ENCODE measurements at places on chromosomes 4 and X.

GRCh38 chr4:83205760-83206159 lies 78.8 kb downstream of the COQ2 start:
- DNase-seq = no peak

DNA sequence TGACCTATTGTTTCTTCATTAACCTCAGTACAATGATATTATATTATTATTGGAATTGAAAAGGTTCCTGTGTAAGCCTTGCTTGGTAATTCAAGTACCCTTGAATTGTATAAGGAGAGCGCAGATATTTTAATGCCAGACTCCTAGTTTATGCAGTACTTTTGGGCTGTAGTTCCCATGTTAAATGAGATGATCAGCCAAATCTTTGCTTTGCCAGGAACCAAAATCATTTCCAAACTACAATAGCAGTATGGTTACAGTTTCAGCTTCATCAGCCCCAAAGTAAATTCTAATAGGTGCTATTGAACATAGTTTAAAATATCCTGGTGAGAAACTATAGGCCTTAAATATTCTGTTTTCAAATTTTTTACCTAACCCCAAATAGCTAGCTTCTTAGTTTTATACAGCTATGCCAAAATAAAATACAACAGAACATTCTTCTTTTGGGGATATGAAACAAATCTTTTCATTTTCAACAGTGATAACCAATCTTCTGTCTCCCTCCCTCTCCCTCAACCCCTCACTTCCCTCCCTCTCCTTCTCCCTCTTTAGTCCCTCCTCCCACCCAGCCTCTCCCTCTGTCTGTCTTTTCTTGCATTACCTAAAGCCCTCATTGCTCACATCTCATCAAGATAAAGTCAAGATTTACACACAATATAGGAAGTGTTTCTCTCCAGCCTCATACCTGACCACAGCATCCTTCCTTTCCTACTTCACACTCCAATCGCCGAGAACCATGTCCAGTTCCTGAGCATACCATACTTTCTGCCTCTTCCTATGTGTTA lies 190.1 kb downstream of the SHROOM3 start:
- no peak for DNase-seq

DNA sequence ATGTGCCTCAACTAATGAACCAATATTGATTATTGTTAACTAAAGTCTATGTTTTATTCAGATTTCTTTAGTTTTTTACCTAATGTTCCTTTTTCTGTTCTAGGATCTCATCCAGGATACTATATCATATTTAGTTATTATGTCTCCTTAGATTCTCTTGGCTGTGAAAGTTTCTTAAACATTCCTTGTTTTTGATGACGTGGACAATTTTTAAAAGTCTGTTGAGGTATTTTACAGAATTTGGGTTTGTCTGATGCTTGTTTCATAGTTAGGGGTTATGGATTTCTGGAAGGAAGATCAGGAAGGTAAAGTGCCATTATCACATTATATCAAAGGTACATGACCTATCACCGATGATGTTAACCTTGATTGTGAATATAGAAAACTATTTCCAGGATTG lies 18.2 kb upstream of the MCTS1 start:
- DNase-seq = no peak

GRCh38 chr4:73068491-73069337 lies 802 bp downstream of the COX18 start:
- DNase-seq = no peak

GRCh38 chr4:47084795-47085194 lies 53.4 kb downstream of the GABRB1 start:
- no peak for DNase-seq

GRCh38 chrX:19514791-19515614 lies at the start of gene MAP3K15:
Gene MAP3K15 (minus strand): TSS chrX:19515508. CDS start chrX:19515261, 247 bp downstream.
- DNase-seq = no peak

DNA sequence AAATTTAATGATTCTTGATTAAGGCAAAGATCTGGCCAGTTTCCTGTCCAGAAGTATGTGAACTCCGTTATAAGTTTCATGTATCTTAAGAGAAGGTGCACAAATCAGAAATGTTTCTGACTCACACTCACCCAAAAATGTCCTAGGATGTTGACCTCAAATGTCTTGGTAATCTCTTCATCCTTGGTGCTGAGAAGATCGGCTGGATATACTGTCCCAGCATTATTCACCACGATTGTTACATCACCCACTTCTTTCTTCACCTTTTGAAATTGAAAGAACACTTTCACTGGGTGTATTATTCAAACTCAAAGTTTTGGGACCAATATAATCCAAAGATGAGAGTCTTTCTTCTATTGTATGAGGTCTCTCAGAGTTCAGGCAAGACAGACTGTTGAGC lies 5.7 kb downstream of the HSD17B13 start:
- DNase-seq = no peak

GRCh38 chr4:167811958-167812357 lies 280.4 kb upstream of the ANXA10 start:
- DNase-seq = no peak

DNA sequence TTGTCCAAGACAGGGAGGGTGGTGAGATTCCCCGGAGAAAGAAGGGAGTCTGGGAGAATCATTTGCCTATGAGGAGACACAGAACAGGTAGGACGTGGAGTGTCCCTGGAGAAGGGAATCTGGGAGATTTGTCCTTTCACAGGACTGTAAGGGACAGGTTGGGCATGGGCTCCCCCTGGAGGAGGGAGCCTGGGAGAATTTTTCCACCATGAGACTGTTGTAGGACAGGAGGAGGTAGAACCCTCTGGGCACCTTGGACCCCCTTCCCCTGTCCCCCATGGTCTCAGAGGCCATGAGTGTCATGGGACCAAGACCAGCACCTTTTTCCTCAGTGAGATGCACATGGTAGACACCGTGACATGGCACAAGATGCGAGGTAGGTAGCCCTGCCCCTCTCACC lies 2.8 kb downstream of the PORCN start:
- DNase-seq = no peak

- DNase-seq = no peak
These were observed 11.3 kb upstream of the PLAC1 start for GRCh38 chrX:134669378-134670098.

DNA sequence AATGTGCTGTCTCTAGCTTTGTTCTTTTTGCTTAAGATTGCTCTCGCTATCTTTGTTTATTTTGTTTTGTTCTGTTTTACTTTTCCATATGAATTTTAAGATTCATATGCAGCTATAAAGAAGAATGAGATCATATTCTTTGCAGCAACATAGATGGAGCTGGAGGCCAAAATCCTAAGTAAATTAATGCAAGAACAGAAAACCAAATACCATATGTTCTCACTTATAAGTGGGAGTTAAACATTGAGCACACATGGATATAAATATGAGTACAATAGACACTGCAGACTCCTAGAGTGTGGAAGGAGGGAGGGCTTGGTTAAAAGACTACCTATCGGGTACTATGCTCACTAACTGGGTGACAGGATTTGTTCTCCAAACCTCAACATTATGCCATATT lies 237.8 kb downstream of the TRAM1L1 start:
- DNase-seq = no peak

DNA sequence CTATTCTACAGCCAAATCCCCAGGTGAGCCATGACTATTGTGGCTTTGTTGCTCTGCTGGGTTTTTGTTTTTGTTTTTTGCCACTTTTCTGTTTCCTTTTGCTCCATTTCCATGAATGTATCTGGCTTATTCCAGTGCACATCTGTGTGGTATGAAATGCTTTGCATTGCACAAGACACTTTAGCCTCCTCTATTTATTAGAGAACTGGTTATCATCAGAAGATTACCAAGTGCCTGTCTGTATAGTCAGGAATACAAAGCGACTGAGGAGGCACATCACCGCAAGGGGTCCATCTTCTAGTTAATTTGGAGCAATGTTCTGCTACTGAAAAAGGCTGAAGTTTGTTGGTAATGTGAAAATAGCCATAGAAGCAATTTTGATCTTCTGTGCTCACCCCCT lies 120.8 kb downstream of the DCLK2 start:
- DNase-seq = no peak

GRCh38 chr4:95541094-95541493 lies 7.7 kb downstream of the UNC5C start:
- DNase-seq = no peak

- DNase-seq = no peak
These were observed 481.0 kb downstream of the PRR32 start for GRCh38 chrX:127300511-127300910.

DNA sequence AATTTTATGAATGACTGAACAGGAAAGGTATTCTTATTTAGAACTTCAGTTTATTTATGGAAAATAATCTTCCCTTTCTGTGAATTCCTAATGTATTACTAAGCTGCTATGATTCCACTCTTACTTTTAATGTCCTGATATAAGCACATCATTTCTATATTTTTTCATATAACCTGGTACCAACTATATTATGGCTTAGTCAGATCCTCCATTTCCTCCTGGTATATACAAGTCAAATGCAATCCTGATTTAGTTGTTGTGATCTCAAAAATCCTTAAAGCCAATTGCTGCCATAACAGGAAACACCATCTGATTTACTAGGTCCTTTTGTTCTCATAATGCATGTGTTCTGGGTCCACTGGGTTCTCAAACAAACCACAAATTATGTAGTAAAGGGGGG lies 26.8 kb downstream of the TRMT2B start:
- DNase-seq = no peak

DNA sequence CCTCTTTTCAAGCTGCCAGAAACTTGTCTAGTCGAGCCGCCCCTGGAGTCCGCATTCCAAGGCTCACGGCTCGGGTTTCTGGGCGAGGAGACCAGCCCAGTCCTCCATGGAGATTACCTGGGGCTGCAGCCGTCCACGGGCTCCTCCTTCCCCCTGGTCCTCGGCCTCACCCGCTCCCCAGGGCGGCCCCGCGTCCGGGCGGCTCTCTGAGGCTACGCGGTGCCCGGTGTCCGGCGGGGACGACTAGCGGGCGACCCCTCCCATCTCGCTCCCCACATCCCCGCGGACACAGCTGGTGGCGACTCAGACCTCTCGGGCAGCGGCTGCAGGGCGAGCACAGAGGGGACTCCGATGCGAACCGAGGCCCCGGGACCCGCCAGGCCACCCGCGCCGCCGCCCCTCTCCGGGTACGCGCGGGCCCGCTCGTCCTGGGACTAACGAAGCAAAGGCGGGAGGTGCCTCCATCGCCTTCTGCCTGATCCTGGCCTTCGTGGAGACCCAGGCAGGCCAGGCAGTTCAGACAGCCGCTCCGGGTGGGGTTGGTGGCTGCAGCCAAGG lies 159.4 kb downstream of the TRAM1L1 start:
- DNase-seq = no peak

DNA sequence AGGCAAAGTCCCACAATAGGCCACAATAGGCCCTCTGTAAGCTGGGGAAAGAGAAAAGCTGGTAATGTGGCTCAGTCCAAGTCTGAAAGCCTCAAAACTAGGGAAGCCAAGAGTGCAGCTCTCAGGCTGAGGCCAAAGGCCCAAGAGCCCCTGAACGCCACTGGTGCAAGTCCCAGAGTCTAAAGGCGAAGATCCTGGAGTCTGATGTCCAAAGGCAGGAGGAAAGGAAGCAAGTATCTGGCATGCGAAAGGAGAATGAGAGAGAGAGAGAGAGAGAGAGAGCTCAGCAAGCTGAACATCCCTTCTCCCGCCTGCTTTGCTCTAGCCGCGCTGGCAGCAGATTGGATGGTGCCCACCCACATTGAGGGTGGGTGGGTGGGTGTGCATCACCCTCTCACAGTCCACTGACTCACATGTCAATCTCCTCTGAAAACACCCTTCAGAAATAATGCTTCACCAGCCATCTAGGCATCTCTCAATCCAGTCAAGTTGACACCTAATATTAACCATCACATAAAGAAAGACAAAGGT lies 30.9 kb upstream of the ELF2 start:
- DNase-seq = no peak

DNA sequence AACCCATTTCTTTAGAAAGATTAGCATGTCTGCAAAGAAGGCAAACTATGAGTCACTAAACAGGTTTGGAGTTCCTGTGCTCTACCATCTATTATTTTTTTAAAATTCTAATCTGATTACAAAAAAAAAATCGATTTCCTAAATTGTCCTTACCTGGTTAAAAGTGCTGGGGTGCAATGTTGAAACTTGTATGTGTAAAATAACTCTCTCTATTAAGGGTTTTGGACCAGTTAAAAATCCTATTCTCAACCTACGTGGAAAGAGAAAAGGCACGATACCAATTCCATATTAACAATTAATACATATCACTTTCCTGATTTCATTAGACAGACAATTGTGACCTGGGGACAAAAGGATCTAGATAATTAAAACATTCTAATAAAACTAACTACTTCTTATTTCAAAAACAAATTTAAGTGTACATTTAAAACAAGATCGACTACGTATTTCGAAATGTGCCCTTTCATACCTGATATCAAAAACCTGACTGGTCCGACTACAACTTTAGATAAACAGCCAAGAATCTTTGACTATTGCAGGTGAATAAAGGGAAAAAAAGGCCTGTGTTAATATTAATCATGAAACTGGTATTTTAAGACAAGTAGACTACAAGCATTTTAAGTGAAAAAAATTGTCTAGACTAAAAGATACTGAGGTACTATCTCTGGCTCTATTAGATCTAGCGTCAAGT lies 21.2 kb downstream of the AADAT start:
- DNase-seq = no peak

- DNase-seq = no peak
These were observed 220.8 kb downstream of the SPANXN3 start for GRCh38 chrX:143296521-143296920.

DNA sequence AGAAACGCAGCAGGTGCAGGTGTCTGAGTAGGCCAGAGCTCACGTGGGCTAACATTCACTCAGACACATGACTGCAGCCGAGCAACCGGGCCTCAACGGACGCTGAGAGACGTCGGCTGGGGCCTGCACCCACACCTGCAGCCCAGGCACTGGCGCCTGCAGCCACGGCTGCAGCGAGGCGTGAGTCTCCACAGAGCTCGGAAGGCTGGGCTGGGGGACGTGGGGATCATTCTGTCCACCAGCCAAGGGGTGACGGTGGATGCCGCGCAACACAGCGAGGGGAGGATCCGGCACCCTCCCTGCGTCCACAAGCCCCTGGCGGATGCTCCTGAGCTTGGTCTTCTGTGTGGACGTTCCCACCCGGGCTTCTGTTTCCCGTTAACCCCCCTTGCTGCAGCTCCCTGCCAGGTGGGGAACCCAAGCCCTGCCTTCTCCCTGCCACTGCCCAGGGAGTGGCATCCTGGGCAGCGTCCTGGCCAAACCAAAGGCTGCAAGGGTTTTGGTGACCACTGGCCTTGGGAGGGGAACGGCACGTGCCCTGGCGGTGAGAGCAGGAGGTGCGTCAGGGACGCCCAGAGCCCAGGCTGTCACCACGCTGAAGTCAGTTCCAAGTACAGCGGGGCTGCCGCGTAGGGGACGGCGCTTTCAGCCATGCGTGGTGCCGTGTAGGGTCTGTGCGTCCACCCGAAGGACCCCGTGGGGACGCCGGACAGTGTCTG lies 16.3 kb downstream of the PPP2R3B start:
- DNase-seq = no peak

Measured in stimulated activated CD8-positive, alpha-beta memory T cell treated with anti-CD3 and anti-CD28 coated beads, Interleukin-4, amount 100 ng/mL, for 1 hour (primary cell).